ENCODE measurements at places on chromosomes 11 and 22.

GRCh38 chr22:44390613-44390970 lies 77.8 kb upstream of the SHISAL1 start:
- no peak for DNase-seq

DNA sequence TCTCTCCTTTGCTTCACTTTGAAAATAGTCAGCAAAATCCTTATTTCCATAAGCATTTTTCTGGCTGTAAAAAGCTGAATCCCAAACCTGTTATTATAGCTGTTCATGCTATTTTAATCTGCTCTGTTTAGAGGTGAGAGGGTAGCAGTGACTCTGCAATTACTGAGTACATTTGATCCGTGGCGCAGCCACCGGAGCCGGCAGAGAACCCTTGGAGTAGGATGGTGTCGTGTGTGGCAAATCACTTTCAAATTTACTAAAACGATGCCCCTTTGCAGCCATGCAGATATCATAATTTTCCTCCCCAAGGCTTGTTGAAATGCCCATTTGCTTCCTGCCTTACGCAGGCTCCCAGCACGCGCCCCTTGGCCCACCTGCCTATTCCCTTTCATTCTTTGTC lies 69.6 kb downstream of the ZBTB16 start:
- no peak for DNase-seq

DNA sequence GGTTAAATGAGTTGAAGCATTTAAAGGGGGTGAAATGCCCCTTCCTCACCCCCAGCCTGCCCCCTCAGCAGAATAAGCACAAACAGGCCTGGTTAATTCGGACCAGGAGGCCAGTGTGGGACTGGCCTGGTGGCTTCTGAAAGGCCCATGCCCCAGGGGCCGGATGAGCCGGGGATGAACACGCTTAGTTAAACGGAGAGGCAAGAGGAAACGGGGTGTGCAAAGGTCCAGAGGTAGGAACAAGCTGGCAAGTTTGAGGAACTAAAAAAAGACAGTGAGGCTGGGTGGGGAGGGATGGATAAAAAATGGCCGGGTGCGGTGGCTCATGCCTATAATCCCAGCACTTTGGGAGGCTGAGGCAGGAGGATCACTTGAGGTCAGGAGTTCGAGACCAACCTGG lies 11.5 kb downstream of the SCUBE1 start:
- DNase-seq, result no peak

DNA sequence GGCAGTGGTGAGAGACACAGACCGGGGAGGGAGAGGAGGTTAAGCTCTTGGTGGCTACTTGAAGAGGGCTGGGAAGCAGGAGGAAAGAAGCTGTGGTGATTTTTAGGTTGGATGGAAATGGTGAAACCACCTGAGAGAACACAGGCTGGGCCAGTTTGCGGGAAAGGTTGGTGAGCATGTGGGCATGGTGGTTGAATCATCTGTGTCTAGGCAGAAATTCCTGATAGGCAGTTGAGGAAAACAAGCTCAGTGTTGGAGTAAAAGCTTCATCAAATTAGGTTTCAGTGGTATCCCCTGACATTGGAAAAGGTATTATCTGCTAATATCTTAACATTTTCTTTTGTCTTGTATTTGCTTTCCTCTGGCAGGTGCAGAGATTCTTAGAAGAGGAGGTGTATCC lies 4.3 kb upstream of the SGSM3 start:
- no peak for DNase-seq

DNA sequence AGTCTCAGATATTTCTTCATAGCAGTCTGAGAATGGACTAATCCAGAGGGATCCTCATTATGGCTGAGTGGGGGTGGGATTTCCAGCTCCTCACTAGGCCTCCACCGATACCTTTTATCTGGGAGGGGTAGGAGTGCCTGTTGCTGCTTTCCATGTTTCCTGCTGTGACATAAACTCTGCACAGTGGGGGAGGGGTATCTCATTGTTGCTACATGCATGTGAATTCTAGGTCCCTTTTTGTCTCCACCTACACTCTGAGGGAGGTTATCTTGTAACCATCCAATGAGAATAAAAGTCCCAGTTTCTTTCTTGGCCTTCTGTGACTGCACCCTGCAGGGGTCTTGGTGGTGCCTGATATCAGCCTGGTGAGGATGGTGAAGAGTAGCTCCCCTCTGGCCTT lies 60.5 kb downstream of the ADAMTS15 start:
- DNase-seq, result no peak

GRCh38 chr11:7523416-7524210 lies 9.8 kb downstream of the PPFIBP2 start:
- DNase-seq, result no peak

DNA sequence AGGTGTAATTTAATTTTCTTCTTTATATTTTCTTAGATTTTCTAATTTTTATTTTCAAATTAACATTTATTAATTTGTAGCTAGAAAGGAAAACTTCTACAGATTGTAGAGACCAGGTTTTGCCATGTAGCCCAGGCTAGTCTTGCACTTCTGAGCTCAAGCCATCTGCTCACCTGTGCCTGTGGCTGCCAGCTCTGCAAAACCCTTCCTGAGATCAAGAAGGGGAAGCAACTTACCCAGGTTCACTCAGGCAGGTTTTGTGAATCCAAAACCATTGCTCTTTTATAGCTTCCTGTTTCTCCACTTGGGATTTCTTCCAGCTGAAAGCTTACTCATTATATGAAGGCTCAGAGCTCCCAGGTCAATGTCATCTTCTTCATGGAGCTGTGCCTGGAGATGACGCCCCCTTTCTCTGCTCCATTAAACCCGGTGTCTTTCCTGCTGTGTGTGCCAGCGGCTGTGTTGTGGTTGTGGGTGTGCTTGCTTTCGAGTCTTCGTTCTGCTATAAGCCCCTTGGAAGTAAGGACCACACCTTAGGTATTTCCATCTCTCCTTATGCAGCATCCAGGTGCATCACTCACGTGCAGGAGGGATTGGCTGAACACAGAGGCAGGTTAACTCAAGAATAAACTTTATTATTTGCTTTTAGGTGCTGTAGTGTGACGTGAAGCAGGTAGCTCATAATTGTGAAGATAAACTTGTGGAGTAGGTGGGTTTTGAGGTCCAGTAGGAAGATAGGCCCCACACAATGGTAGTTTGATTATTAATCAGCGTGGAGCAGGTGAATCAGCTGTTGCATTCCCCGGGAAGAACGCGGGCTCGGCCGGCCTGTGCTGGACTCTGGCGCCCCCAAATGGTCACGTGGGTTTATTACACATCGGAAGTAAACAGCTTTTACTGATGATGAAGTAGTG lies 42.2 kb upstream of the INCENP start:
- DNase-seq, result peak; percentile 72

DNA sequence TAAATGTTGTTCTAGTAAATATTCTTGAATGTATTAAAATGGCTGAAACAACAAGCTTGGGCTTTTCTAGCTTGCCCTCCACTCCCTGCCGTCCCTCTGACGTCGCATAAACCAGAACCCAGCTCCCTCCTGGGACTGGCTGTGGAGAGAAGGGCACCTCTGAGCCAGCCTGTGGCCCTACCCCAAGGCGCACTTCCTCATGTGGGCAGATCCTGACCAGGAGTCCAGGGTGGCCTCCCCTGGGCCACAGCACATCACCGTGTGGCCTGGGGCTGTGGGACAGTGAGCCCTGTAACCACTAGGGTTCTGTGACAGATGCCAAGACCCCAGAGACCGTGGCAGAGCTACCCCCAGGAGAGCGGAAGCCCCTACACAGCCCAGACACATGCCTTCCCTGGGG lies 10.2 kb upstream of the ADORA2A start:
- DNase-seq, result no peak

GRCh38 chr11:71454470-71455113 lies 1.6 kb downstream of the NADSYN1 start:
- DNase-seq, result no peak
